ENCODE measurements at places on chromosomes 7 and 10.
A peak's percentile ranks its signal among the peaks of the same experiment; 100 is the strongest.

DNA sequence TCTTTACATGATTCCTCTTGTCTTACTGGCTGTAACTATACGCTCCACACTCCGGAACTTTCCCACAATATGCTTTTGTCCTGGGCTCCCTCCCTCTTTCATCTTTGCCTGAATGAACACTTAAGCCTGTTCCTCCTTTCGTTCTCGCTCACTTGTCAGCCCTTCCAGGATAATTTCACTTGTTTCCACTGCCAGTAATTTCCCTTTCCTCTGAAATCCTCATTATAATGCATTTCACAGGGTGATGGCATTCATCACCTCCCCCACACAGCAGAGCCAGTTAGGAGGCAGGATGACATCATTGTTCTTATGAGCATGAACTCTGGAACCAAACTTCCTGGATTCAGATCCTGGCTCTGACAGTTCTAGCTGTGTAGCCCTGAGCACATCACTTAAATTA is 372.6 kb downstream of the GPR158 start:
- no peak for DNase-seq

- peak; percentile 11 for DNase-seq
Measured at GRCh38 chr7:2289111-2289586, 25.1 kb downstream of the SNX8 start.

- DNase-seq, result no peak
Measured at GRCh38 chr10:119651514-119652360, 557 bp downstream of the BAG3 start.

GRCh38 chr10:130775311-130775710 is 536.2 kb downstream of the TCERG1L start:
- no peak for DNase-seq

DNA sequence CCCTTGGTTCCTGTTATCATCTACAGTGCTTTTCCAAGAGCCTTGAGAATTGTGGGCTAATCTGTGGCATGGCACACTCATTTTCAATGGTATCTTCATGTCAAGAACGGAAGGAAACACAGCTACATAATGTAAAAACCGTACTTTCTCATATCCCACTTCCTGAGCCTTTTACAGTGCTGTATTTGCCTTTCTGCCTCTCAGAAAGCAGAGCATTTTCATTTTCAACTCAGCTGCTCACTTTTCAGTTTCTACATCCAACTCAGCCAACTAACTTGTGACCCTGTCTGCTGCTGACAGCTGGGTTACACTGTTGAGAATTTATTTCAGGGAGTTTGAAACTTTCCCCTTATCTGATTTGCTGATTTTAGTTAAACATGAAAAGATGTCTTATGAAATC is 875.8 kb upstream of the KCND2 start:
- no peak for DNase-seq

GRCh38 chr10:112092519-112092918 is 91.0 kb downstream of the GPAM start:
- DNase-seq, result no peak

GRCh38 chr7:115019882-115020605 is 98.2 kb downstream of the MDFIC start:
- no peak for DNase-seq

- no peak for DNase-seq
Measured at GRCh38 chr7:7652798-7653540, 12.4 kb downstream of the UMAD1 start.

DNA sequence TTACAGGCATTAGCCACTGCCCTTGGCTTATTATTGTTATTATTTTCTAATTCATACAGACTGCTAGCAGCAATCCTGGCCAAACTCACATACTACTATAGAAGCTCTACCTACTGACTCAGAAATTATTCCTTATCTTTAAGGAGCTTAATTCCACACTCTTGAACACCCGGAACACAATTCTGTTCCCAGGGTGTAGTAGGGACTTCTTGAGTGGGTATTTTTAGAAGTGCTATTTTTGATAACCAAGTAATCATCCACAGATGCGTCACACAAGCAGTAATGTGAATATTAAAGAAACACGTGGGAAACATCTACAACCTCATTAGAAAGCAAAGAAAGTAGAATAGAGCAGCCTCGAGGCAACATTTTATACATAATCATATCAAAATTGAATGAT is 149.2 kb downstream of the PTEN start:
- no peak for DNase-seq

DNA sequence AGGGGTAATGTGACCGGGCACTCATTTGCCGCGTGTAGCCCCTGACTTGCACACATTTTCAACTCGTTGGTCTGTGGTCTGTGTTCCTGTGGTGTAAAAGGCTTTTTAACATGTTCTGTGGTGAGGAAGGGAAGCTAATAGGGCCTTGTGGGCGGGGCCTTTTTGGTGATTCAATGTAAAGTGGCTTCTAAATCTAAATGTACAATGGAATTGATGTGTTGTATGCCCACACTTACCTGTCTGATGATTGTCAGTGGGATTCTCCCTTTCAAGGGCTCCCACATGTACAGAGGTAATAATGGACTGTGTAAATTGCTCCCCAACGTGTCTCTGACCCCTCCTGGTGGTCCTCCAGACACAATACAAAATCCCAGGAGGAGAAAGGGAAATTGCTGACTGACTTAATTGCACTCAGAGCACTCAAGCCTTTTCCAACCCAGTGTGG is 43.1 kb upstream of the GATAD1 start:
- no peak for DNase-seq

GRCh38 chr7:112668561-112668960 is 121.6 kb downstream of the TMEM168 start:
- no peak for DNase-seq

GRCh38 chr10:110458266-110458920 is 39.3 kb upstream of the DUSP5 start:
- DNase-seq, result no peak

DNA sequence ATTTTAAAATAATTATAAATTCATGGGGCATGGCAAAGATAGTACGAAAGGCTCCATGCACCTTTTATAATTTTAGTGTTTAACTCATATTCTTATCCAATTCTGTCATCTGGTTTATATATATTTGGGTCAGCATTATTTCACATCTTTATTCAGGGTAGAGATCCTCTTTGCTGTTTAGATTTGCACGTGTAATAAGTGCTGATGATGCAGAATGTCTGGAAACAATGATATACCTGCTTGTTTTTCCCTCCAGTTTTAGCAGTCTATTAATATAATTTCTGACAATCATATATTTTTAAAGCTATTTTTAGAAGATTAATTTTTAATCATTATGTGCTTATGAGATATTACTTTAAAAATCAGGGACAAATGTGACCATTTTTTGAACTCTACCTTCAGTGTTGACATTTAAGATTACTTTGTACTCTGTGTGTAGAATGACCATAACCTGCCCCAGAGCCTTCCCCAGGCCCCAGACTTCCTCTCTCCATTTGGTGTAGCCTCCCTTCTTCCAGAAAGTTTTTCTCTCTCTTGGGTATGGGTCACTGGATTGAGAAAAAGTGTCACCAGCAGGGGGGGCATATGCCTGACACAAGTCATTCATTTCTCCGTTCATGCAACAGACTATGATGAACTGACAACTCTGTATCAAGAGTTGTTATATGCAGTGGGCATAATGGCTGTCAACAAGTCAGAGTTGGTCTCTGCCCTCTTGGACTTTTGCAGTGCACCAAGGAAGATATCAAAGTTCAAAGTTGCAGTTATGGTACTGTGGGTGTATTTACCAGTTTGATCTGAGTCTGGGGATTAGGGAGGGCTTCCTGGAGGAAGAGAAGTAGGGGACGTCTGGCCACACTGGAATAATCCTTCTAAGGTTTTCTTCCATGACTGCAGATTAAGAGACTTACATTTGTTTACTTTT is 192.6 kb upstream of the CCDC6 start:
- no peak for DNase-seq

GRCh38 chr10:49827297-49827696 is 65.2 kb upstream of the OGDHL start:
- DNase-seq, result no peak

GRCh38 chr10:125134483-125134848 is 25.9 kb downstream of the CTBP2 start:
- no peak for DNase-seq

GRCh38 chr7:70881167-70881847 is 250.6 kb upstream of the GALNT17 start:
- no peak for DNase-seq

DNA sequence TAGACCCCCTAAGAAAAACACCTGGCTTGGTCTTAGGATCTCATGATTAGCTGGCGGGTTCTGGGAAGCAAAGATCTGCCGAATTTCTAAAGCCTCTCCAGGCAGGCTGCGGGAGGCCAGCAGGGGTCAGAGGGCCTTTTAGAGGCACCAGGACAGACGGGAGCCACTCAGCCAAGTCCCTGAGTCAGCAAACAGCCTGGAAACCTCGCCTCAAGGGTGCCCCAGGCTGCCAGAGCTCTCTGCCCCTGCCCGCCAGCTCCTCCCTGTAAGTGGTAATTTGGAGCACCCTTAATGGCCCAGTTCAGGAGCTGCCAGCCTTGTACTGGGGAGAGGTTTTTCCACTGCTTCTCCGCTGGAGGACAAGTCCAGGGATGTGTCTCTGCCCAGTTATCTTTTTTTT is 88.7 kb downstream of the HIP1 start:
- no peak for DNase-seq

All from anterior cingulate cortex (tissue), 58 donors.